HAP-1 (cell line): ENCODE measurements at places on chromosomes 3 and 15.
A peak's percentile ranks its signal among the peaks of the same experiment; 100 is the strongest.

- DNase-seq, result no peak
Observed at GRCh38 chr3:86733257-86733656, 257.7 kb downstream of the VGLL3 start.

GRCh38 chr3:13654330-13655060 lies 105.6 kb downstream of the FBLN2 start:
- no peak for DNase-seq

DNA sequence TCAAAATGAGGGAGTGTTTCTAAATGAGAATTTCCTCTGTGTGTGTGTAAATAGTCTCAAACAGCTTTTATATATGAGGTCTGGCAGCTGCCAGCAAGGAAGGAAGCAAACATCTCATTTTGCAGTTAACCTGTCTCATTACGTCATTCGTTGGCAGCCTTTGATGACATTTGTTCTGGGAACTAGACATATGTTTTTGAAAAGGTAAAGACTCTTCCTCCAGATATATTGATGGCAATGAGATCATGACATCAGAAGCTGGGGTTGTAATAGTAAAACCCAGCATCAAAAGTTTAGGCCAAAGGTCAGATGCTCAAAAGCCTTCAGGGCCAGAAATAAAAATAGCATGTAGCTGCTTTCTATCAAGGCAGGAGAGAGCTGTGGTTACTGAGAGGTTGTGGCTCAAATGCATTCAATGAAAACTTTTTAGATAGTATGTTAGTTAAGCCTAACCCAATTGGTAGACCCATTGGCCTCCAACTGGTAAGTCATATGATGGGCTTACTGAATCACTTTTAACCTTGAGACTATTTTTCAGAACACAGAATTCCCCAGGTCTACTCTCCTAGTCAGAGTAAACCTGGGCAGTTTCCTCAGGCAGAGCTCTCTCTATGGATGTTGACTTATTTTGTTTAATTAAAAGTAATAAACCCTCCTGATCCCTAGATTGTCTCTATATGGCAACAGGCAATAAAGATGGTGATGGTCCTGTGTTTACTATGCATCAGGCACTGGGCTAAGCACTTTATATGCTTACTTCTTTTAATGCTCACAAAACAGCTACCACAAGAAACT lies 386.5 kb upstream of the CFAP20DC start:
- no peak for DNase-seq

- DNase-seq, result no peak
Observed at GRCh38 chr3:6260551-6261191, 600.2 kb upstream of the GRM7 start.

GRCh38 chr15:38691965-38692788 lies 127.6 kb upstream of the RASGRP1 start:
- no peak for DNase-seq

GRCh38 chr3:133896002-133896761 lies 500 bp upstream of the RAB6B start:
- no peak for DNase-seq

DNA sequence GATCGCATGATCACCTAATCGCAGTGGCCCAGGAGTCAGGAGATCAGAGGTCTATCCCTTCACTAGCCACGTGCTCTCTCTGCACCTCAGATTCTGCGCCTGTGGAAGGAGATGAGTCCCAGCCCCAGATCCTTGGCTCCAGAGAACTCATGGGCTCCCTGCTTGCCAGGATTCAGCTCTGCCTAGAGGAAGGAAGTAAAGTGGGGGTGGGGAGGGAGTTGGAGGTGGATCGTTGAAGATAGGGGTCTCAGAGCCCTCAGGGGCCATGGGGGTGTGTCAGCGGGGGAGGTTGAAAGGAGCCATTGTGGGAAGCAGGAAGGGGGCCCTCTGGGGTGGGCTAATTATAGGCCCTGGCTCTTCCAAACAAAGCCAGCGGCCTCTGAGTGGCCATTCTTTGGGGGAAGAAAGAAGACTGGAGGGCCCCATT lies 11.3 kb upstream of the STRA6 start:
- DNase-seq, result no peak

- no peak for DNase-seq
Observed at GRCh38 chr15:87419344-87419743, 837.2 kb downstream of the NTRK3 start.

DNA sequence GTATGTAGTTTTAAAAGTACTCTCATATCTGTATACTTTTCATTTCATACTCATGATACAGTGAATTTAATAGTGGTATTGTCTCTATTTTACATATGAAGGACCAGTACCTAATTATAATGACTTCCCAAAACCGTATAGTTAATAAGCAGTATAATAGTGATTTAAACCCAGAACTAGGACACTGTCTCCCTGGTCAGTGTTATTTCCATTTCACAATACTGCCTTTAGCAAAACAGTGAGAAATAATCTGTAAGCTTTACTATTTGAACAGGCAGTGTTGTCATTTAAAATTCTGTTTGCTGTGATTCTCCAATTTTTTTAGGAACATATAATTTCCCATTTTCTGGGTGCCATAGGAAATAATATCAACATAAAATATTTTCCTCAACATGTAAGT lies 116.2 kb downstream of the TCF12 start:
- no peak for DNase-seq

- no peak for DNase-seq
Observed at GRCh38 chr3:171249245-171249644, 211.0 kb downstream of the TNIK start.

DNA sequence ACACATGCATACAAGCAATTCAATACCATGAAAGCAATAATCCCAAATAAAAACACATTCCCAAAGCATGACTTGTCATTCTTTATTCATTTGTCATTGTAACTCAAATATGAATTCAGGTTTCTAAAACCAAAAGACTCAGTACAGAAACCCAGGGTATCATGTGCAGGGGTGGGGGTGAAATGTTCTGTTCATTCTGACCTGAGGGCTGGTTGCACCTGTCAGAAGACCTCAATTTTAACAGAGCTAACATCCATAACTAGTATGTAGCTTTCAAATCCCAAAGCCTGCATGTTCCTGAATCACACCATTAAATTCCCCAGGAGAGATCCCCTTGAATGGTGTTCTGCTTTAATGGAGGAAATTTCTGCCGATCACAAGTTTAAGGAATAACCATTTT lies 738.7 kb downstream of the MCTP2 start:
- no peak for DNase-seq

GRCh38 chr15:70362886-70363285 lies 265.2 kb upstream of the TLE3 start:
- peak; percentile 62 for DNase-seq

DNA sequence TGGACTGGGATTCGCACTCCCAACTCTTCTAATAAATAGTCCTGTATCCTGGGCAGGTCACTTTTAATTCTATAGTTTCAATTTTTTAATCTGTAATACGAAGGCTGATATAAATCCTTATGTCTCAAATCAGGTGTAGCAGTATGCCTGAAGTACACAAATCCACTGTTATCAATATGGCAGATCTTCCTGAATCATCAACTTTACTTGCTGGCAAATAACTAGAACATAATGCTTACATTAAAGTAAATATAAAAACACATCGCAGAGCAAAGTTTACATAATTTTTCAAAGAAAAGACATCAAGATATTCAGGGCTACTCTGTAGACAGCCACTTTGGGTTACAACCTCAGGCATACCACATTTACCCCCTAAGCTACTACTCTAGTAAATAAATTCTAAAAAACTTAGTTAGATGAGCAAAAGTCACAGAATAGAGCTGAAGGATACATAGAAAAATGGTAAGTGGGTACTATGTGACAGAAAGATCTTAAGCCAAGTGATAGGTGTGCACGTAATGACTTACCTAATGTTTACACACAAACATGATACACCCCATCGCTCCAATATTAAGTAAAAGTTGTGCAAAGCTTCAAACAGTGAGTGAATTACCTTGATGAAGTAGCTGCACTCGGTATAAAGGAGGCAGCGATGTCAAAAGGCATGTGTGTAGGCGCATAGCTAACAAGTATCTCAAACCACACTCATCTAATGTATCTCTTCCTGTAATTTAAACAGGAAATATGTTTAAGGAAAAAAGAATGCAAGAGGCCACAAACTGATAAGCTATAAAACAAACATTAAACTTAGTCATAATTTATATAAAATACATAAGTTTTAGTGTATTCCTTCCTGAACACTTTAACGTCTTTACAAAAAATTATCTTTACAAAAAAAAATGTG lies 127.9 kb downstream of the DMXL2 start:
- DNase-seq, result no peak

DNA sequence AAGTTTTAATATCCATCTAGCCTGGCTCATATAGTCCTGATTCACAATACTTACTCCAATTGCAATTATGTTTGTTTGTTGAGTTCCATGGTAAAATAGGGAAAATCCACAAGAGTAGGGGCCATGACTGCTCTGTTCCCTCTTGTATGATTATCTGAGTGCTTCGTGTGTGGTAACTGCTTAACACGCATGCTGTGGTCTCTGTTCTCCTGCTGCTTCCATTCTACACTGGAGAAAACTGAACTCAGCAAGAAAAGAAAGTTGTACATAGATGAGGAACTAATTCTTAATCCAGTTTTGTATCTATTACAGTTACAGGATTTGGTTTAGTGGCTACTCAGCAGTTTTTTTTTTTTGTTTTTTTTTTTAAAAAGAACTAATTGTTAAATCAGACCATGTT lies 223.0 kb upstream of the SATB1 start:
- no peak for DNase-seq

- no peak for DNase-seq
Observed at GRCh38 chr3:101138817-101139216, 145.6 kb upstream of the ABI3BP start.

- no peak for DNase-seq
Observed at GRCh38 chr15:73620078-73620477, 13.1 kb downstream of the NPTN start.

- DNase-seq, result no peak
Observed at GRCh38 chr3:2706144-2706835, 403.9 kb downstream of the IL5RA start.

DNA sequence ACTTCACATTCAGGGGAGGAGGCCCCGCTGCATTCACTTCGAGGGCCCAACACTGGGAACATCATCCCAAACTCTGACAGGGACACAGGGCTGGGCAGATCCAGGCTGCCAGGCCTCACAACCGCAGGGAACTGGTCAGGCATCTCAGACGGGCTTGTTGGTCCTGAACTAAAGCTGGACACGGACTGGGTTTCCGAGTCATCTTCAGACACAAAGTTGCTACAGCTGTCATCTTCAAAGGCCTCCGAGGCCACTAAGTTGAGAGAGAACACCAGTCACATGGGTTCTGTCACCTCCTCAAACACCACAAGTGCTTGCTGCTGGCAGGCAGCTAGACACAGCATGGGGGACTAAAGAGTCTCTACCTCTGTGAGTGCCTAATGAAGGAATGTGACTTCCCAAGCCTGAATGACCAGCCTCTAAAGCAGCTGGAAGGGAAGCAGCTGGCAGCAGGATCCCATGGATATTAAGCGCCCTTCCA lies 50.9 kb downstream of the CAPN7 start:
- DNase-seq, result no peak
